Aorta (tissue), 5 donors: ENCODE measurements at places on chromosomes 7 and 10. TPM values are rescaled to one million over a fixed set of nuclear protein-coding genes. Genes with fewer than 3 reads are reported as not detected.

DNA sequence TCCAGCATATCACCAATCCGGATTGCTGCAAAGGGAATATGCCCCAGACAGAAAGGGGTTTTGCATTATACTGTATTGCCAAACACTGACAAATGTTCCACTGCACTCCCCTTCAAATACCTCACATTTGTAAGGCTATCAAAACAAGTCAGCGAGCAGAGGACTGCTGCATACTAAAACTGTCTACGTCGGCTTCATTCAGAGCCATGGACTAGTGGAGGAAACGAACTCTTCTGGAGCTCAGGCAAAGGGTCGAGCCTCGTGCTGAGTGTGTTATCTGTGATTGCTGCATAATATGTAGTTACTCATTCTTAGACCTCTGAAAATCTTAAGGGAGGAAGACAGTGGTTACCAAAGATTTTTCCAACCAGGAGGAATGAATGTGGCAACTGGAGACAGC is 200.2 kb downstream of the DYNC1I1 start:
- no peak for DNase-seq

KCNH2 gene
- 2.4 TPM for total RNA-seq

- DNase-seq: no peak
Observed at GRCh38 chr10:125190946-125191345, 30.6 kb upstream of the CTBP2 start.

DNA sequence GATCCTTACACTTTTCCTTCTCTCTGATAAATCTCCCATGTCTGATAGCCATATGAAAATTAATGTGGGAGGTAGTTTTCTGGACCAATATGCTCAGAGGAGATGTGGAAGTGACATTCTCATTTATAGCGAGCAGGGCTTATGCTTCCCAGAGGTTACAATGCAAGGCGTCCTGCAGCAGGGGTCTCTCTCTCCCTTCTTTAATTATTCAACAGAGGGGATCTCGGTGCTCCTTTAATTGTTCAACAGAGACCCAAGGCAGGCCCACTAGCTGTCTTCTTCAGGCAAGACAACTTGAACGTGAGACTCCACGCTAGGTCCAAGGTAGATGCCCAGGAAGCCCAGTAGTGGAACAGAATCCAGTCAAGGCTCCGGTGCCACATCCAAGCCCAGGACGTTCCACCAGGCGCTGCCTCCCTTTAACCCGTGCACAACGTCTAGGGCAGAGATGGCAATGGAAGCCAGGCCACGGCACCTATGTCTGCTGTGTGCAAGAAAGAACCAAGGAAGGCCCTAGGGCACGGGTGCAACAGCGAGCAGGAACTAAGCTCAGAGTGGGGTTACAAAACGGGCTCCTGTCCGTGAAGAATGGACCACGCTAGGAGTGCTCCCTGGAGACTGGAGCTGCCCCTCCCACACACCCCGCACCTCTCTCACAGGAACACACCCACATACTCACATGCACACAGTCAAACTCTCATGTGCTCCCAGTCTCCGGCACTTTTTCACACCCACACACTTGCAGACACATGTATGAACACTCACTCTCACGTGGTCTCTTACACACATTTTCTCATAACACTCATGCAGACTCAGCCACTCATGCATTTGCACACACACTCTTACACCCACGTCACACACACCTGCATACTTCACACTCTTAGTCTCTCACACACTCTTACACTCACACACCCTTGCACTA is 230.4 kb downstream of the TNS3 start:
- peak; percentile 61 for DNase-seq

GRCh38 chr10:26503911-26504310 is 65.8 kb downstream of the APBB1IP start:
- no peak for DNase-seq

- no peak for DNase-seq
Observed at GRCh38 chr7:23067271-23067670, 38.3 kb upstream of the KLHL7 start.

DNA sequence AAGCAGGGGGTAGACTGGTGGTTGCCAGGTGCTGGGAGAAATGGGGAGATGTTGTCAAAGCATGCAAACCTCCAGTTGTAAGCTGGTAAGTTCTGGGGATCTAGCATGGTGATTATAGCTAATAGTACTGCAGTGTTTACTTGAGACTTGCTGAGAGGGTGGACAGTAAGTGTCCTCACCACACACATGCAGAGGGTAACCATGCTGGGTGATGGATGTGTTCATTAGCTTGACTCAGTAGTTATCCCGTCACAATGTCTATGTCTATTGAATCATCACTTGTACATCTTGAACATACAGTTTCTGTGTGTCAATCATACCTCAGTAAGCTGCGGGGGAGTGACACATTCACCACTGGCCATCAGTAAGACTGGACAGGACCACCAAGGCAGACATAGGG is 42.1 kb downstream of the GSDME start:
- no peak for DNase-seq
